Stimulated activated CD4-positive, alpha-beta T cell treated with anti-CD3 and anti-CD28 coated beads, Interleukin-4, amount 100 ng/mL, for 1 hour (primary cell): ENCODE measurements at places on chromosomes 5 and 9.

GRCh38 chr5:123147741-123148140 is 58.7 kb downstream of the PRDM6 start:
- DNase-seq, result no peak

DNA sequence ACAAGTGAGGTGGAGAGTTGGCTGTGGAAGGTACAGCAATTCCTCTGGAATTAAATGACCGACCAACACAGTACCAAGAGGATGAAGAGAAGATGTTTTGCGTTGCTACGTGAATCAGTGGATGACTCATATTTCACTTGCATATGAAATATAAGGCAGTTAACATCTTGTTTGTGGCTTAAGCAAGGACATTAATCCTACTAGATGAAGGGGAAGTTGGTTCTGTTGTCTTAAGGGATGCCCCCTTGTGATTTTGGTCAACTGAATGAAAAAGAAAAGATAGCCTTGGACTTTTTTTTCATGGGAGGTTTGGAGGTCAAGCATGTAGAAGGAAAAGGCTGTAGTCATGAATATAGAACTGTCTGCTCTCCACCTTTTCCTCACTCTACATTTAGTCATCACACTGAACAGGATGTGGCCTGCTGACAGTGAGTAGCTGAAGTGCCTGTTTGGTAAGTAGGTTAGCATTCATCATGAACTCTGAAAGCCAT is 33.9 kb downstream of the VLDLR start:
- no peak for DNase-seq

GRCh38 chr9:75229605-75230332 is 141.5 kb downstream of the OSTF1 start:
- no peak for DNase-seq

DNA sequence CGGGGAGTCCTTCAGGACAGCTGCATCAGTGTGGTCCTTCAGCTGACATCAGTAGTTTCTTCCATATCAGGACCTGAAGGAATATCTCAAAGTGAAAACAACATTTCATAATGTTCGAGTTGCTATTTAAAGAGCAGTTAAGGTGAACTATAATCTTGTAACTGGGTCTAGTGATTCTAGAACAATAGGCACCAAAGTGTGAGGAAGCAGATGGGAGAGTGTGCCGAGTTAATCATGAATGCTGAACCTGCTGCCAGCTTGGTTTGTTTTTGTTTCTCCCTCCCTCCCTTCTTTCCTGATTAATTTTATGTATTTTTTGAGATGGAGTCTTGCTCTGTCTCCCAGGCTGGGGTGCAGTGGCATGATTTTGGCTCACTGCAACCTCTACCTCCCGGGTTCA is 3.6 kb upstream of the PTGR1 start:
- DNase-seq, result no peak

GRCh38 chr5:161342886-161343285 is 203.6 kb downstream of the GABRB2 start:
- no peak for DNase-seq

DNA sequence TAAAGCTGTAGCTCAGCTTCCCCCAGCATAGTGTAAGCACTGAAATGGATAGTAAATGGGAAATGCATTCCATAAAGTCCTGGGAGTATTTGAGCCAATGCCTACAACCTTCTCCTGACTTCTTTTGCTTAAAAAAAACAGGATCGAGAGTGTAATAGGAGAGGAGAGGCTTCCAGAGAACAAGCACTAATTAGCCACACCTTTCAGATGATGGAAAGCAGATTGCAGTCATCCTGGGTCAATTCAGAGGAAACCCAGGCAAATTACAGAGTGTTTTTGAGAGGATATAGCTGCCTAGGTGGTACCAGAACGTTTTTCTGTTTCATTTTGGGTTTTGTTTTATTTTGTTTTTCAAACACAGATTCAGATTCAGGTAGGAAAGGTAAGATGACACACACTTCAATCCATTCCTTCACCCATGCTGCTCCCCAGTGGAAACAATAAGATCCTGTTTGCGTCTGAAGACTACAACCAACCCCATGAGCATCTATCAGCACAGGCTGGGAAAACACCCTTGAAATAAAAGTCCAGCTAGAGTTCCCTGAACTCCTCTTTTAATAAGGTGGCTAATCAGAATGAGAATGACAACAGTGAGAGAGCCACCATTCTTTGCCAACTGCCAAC is 95.6 kb downstream of the RFK start:
- no peak for DNase-seq

GRCh38 chr9:110977259-110977709 is 61.0 kb downstream of the LPAR1 start:
- no peak for DNase-seq

GRCh38 chr9:93501406-93501805 is 48.0 kb upstream of the FAM120AOS start:
- no peak for DNase-seq

DNA sequence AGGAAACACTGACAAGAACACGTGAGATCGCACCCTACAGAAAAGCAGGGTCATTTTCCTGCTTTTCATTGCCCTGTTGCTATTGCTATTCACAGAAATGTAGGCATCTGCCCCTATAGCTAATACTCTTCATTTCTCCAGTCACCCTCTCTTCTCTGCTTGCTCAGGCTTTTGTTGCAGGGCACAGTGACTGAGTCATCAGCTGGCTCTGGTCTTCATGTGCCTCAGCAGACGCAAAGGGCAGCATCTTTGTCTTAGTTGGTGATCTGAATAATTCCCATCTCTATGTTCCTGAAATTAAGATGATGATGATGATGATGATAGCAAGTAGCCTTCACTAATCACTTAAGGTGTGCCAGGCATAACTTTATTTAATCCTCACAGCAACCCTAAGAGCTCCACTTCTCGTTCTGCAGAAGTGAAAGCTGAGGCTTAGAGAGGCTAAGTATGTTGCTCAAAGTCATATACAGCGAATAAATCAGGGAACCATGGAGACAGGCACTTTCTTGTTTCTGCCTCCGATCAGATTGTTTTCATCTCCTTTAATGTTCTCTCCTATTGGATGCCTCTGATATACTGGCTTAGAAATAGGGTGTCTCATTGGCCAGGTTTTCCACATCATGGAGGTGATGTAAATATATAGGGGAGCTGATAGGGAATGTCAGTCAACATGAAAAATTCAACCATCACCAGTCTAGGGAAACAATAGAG is 133.0 kb upstream of the STK32A start:
- no peak for DNase-seq

- no peak for DNase-seq
Observed at GRCh38 chr9:125707472-125707804, 430 bp upstream of the MAPKAP1 start.

DNA sequence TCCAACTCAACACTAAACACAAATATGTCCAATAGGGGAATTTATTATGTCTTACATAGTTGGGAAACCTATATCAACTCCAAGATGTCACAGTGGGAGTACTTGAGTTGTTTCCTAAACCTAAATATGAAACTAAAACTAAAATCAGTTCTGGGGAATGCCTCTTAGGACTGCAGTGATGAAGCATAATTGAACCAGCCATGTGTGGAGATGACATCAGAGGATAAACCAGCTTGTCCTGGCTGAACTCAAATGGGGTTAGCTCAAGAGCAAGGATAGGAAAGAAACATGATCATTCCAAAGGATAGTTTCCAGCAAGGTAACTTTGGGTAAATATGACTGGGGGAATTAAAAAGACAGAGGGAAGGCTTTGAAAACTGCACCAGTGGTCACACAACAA is 88.9 kb upstream of the PLPPR1 start:
- DNase-seq, result no peak

DNA sequence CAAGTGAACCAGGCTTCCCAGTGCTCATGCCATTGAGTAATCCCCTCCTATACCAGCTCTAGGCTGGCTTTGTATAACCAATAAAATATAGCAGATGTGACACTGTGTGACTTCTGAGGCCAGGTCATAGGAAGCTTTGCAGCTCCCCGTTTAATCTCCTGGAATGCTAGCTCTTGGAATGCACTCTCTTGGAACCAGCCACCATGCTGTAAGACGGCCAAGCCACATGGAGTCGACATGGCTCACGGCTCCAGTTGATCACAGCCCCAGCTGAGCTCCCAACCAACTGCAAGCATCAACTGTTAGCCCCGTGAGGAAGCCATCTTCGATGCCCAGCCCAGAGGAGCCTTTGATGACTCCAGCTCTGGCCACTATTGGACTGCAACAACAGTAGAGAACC is 74.5 kb downstream of the SH3TC2 start:
- no peak for DNase-seq

- no peak for DNase-seq
Observed at GRCh38 chr5:82855893-82856550, 221.2 kb downstream of the TMEM167A start.

DNA sequence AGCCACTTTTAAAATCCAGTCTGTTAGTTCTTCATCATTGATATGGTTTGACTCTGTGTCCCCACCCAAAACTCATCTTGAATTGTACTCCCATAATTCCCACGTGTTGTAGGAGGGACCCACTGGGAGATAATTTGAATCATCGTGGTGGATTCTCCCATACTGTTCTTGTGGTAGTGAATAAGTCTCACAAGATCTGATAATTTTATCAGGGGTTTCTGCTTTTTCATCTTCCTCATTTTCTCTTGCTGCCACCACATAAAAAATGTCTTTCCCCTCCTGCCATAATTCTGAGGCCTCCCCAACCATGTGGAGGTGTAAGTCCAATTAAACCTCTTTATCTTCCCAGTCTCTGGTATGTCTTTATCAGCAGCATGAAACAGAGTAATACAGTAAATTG is 26.9 kb upstream of the SH3TC2 start:
- no peak for DNase-seq

- DNase-seq, result no peak
Observed at GRCh38 chr9:96413302-96414221, 4.6 kb downstream of the ZNF367 start.

- no peak for DNase-seq
Observed at GRCh38 chr5:40616781-40617180, 62.9 kb upstream of the PTGER4 start.

DNA sequence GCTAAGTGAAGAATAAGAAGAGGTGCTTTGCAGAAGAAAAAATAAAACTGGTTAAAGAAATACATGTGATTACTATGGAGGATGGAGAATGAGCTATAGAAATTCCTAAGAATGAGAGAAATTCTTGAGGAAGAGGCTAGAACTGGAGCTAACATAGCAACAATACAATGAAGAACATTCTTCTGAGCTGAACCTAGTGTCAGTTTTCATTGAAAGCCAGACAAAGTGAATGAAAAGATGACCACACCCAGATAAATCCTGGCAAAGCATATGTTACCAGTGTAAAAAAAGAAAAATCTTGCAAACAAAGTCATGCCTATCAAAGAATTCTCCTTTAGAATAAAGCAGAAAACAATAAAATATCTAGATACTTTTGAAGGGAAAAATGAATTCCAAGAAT is 39.6 kb downstream of the SGCD start:
- DNase-seq, result no peak

DNA sequence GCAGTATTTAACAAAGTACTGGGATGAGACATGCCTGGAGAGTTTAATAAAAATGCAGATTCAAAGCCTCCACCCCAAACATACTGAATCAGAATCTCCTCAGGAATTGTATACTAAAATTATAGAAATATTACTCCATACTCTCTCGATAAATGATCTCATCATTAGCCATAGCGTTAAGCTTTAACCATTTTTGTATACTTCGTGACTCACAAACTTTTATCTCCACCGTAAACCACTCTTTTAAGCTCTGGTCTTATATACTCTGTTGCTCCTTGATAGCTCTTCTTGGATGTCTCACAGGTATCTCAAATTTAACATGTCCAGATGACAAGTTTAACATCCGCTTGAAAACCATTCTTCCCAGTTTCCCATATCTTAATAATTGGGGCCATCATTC is 327.8 kb downstream of the ADGRV1 start:
- no peak for DNase-seq

GRCh38 chr5:13660072-13660471 is 284.4 kb downstream of the DNAH5 start:
- no peak for DNase-seq

GRCh38 chr5:179875741-179876609 is 17.4 kb upstream of the MRNIP start:
- no peak for DNase-seq

DNA sequence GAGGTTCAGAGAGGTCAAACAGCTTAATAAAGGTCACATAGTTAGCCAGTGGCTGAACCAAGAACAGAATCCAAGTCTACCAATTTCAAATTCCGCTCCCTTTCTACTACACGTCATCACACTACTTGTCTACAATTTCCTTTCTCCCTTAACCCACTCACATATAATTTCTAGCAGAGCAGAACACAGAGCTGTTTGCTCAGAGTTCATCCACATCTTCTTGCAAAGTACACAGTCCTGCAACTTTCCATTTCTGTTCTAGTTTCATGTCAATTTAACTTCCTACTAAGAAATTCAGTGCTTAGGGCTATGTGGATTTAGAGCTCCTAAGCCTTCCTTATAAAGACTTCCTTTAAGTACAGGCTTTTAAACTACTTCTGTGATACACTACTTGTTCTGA is 61.3 kb downstream of the MEGF9 start:
- DNase-seq, result no peak

DNA sequence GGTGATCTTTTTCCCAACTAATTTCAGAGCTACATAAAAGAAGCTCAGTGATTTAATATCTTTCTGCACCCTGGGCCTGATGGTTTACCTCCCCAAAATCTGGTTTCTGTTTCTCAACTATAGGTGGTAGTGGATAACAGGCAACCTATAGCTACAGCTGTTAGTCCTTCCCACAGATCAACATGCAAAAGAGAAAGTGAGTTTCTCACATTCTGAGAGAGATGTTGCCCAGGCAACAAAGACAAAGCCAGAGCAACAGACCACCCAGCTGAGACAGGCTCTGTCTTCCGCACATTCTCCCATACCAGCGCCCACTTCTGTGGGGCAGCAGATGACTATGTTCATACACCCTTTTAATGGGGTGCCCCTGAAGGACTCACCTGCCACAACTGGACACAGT is 40.7 kb upstream of the PPP2R2B start:
- DNase-seq, result no peak

DNA sequence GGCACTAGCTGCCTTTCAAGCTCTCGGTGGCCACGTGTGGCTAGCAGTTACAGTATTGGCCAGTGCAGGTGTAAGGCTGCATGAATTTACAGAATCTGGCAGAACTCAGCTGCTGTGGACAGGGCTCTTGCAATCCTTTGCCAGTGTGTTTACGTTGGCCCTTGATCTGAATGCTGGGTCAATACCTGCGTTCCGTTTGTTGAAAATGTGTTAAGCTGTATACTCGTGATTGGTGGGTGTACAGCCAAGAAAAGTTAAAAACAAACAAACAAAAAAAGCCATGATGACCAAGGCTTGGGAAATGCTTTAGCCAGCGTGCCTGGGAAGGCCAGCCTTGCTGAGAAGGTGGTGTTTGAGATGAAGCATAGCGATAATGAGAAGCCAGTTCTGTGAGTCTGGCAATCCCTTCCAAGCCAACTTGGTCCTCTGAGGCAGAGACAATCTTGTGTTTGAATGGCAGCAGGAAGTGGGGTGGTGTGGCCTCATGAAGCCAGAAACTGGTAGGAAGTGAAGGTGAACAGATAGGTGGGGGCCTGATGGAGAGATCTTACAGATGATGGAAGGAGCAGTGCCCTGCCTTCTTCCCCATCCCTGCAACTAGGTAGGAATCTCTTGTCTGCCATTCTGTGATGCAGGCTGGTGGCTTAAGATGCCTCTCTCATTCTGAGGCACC is 820 bp upstream of the CFAP90 start:
- DNase-seq, result no peak

- no peak for DNase-seq
Observed at GRCh38 chr9:36142510-36143244, 6.1 kb downstream of the GLIPR2 start.
